ENCODE measurements at places on chromosomes 16 and 17. TPM values are rescaled to one million over a fixed set of nuclear protein-coding genes. Genes with fewer than 3 reads are reported as not detected.

- no peaks in the 10 kb centered on the region for H3K27me3 ChIP-seq
- no peaks in the 10 kb centered on the region for H3K36me3 ChIP-seq
- no peak for DNase-seq
- no peak overlapping the region for H3K4me3 ChIP-seq
These were observed 64.0 kb downstream of the NT5M start for GRCh38 chr17:17366941-17367875.

FOXC2 gene
- 0.19 TPM for total RNA-seq

GRCh38 chr16:50252082-50252611 lies 14.2 kb upstream of the ADCY7 start:
- H3K27ac ChIP-seq: no peak overlapping the region
- H3K27me3 ChIP-seq: no peaks in the 10 kb centered on the region
- H3K4me1 ChIP-seq: peaks cover under 1% of the 10 kb centered on the region
- H3K36me3 ChIP-seq: no peaks in the 10 kb centered on the region
- no peak for DNase-seq
- no peak overlapping the region for H3K4me3 ChIP-seq

RGS9 gene
- total RNA-seq: 0.60 TPM

- no peaks in the 10 kb centered on the region for H3K27me3 ChIP-seq
- no peak overlapping the region for H3K4me3 ChIP-seq
- DNase-seq: no peak
- H3K27ac ChIP-seq: no peak overlapping the region
- H3K4me1 ChIP-seq: no peaks in the 10 kb centered on the region
These were observed 16.4 kb downstream of the NF1 start for GRCh38 chr17:31111183-31111582.

DNA sequence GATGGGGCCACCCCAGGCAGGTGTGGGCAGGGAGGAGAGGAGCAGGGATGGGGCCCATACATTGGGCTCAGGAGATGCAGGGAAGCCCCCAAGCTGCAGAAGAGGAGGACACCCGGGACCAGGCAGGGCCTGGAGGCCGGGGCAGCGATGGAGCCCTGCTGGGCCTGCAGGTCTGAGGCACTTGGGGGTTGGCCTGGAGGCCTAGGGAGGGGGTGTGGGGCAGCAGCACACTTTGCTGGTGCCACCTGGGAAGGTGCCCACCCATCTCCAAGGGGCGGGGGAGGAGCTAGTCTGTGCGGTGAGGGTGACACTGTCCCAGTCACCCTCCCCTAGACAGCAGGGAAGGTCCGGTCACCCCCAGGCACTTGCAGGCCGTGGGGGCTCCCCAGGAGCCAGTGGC lies 6.4 kb upstream of the CCDC57 start:
- peaks cover 32% of the 10 kb centered on the region for H3K4me1 ChIP-seq
- DNase-seq: no peak
- H3K27ac ChIP-seq: no peak overlapping the region
- no peaks in the 10 kb centered on the region for H3K36me3 ChIP-seq
- H3K4me3 ChIP-seq: no peak overlapping the region

GRCh38 chr16:26273607-26274006 lies 581.8 kb downstream of the HS3ST4 start:
- H3K36me3 ChIP-seq: no peaks in the 10 kb centered on the region
- no peak overlapping the region for H3K27ac ChIP-seq
- H3K4me3 ChIP-seq: no peak overlapping the region
- no peaks in the 10 kb centered on the region for H3K4me1 ChIP-seq
- no peaks in the 10 kb centered on the region for H3K27me3 ChIP-seq

- no peak overlapping the region for H3K27ac ChIP-seq
- no peak overlapping the region for H3K4me3 ChIP-seq
- no peaks in the 10 kb centered on the region for H3K4me1 ChIP-seq
These were observed 7.3 kb upstream of the XYLT2 start for GRCh38 chr17:50338645-50339044.

DNA sequence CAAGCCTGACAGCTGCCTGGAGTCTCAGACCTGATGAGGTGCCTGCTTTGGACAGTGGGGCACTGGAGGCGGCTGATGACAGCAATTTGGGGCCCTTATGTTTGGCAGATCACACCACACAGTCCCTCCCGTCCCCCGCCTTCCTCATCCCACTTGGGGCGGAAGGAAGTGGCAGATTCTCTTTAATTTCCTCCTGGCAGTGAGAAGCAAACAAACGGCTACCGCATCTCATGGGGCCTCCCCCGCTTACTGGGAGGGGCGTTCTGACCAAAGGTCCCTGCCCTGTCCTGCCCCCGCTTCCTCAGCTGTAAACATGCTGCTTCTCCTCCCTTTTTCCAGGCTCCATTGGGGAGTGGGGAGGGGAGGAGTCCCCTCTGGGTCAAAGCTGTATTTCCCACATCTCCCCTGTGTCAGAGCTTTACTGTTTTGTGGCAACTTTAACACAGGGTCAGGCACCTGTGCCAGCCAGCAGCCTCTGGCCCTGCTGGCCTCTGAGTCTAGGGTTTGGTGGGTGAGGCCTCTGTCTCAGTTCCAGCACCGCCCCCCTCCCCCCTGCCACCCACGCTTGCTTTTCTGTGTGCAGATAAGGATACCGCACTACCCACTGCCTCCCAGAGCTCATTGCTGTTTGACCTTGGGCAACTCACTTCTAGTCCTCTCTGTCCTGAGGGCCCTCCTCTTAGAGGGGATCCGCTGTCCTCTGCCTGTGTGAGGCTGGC lies 5.4 kb upstream of the NFATC3 start:
- H3K27me3 ChIP-seq: no peaks in the 10 kb centered on the region
- peak; percentile 60 for DNase-seq
- H3K36me3 ChIP-seq: peaks cover 5% of the 10 kb centered on the region
- H3K27ac ChIP-seq: peak overlapping the region; percentile 83
- peaks cover 95% of the 10 kb centered on the region for H3K4me1 ChIP-seq
- H3K4me3 ChIP-seq: peak overlapping the region; percentile 29

GRCh38 chr17:37614391-37614790 lies 5.2 kb upstream of the SYNRG start:
- H3K36me3 ChIP-seq: peaks cover 31% of the 10 kb centered on the region
- peaks cover 7% of the 10 kb centered on the region for H3K4me1 ChIP-seq
- no peaks in the 10 kb centered on the region for H3K27me3 ChIP-seq

NHLRC4 gene
- 0.45 TPM for total RNA-seq

- no peaks in the 10 kb centered on the region for H3K36me3 ChIP-seq
- no peak for DNase-seq
- H3K4me1 ChIP-seq: no peaks in the 10 kb centered on the region
- H3K27me3 ChIP-seq: no peaks in the 10 kb centered on the region
- no peak overlapping the region for H3K27ac ChIP-seq
These were observed 25.8 kb downstream of the SLC38A7 start for GRCh38 chr16:58658796-58659211.

GRCh38 chr16:57837305-57838125 lies 35.2 kb upstream of the KIFC3 start:
- no peaks in the 10 kb centered on the region for H3K4me1 ChIP-seq
- no peak for DNase-seq
- H3K27ac ChIP-seq: no peak overlapping the region
- no peaks in the 10 kb centered on the region for H3K36me3 ChIP-seq

DNA sequence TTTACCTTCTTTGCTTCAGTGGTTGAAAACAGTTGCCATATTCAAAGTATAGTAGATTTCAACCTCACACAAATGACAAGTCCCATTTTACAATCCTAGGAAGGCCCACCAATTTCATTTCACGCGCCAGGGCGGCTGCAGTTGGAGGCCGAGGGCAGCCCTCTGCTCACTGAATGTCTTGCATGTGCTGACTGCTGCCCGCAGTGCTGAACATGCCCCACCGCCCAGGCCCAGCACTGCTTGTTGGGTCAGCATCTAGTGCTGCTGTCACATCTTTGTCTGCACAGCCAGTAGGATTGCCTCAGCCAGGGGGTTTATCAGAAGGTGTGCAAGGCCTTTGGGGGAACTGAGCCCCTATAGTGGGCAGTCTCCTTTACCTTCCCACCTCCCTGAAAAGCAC lies 11.5 kb downstream of the SMCR8 start:
- no peak for DNase-seq
- peaks cover 12% of the 10 kb centered on the region for H3K4me1 ChIP-seq
- H3K27me3 ChIP-seq: no peaks in the 10 kb centered on the region
- peaks cover 69% of the 10 kb centered on the region for H3K36me3 ChIP-seq

PYDC1 gene
- not detected for total RNA-seq

DNA sequence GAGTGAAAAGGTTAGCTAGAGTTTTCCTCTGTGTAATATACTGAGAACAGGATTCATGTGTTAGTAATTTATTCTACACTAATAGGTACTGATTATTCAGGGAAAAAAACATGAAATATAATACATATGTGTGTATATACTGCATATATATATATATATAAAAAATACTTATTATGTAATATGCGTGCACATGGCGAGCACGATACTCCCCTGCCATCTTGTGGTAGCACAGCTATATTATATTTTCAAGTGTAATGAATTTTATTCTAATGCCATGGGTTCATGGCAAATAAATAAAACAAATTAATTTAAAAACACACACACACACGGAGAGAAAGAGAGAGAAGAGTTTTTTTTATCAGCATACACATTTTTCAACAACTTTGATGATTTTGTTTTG lies 460.6 kb downstream of the KCNJ2 start:
- H3K27ac ChIP-seq: no peak overlapping the region
- H3K4me1 ChIP-seq: no peaks in the 10 kb centered on the region
- no peaks in the 10 kb centered on the region for H3K27me3 ChIP-seq

TIMP2 gene
- 7.0 TPM for total RNA-seq

- no peaks in the 10 kb centered on the region for H3K36me3 ChIP-seq
- no peak overlapping the region for H3K4me3 ChIP-seq
- H3K4me1 ChIP-seq: peaks cover 75% of the 10 kb centered on the region
- H3K27ac ChIP-seq: no peak overlapping the region
- no peak for DNase-seq
These were observed 2.3 kb upstream of the CBX4 start for GRCh38 chr17:79841369-79842135.

GRCh38 chr16:3671424-3671823 lies 16.9 kb downstream of the DNASE1 start:
- peaks cover 61% of the 10 kb centered on the region for H3K36me3 ChIP-seq
- no peak overlapping the region for H3K4me3 ChIP-seq
- H3K27ac ChIP-seq: no peak overlapping the region

ERI2 gene
- 0.45 TPM for total RNA-seq

MT1F gene
- total RNA-seq: 2.3 TPM

CACNG5 gene
- total RNA-seq: not detected

MMP2 gene
- not detected for total RNA-seq

KRT25 gene
- not detected for total RNA-seq
